ENCODE measurements at places on chromosomes 7 and 10.

DNA sequence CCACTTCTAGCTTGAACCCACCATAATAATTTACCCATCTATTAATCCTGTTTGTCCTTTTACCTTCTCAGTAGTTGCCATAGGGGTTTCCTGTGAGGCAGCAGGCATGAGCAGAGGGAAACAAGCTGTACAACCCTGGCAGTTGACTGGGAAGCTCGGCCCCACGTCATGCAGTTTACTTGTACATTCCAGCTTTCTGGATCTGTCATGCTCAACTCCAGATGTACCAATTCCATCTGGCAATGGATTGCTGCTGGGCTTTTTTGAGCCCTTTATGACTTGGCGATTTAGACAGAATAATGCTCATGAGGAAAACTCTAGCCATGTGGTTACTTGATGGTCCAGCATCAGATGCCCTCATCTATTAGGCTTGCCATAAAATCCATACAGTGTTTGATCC, 112.5 kb downstream of the GNAI1 start:
- no peak for DNase-seq

DNA sequence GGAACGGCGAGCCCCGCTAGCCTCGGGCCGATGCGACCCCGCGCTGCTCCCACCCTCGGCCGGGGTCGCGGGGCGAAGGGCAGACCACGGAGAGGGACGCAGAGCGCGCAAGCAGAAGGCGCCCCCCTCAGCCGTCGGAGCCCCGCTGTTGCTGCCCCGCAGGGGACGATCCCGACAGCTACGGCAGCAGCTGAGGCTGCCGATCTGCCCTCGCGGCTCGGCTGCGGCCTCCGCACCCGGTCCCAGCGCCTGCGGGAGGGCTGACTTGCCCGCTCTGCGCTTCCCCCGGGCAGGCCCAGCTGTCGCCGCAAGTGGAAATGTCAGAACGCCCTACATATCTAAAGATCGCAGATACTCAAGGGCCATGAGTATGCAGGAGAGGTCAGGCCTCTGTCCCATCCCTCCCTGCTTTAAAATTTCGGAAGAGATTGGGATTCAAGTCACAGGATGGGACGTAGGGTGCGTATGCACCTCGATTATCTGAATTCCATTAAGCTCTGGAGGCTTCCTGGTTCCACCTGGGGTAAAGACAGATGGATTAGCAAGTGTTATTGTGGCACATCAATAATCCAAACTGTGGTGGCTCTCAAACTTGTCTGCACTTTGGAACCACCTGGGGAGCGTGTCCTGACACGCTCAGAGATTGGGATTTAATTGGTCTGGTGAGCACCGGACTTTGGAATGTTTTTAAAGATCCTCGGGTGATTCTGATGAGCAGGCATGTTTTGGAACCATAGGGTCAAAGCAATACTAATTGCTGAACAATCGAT, at the start of gene CRPPA:
CRPPA (minus strand) TSS at position 206 of the 770 bp plus-strand sequence. CDS start 216 bp downstream, outside the sequence.
- DNase-seq = no peak

GRCh38 chr7:27160145-27160545, 3.7 kb upstream of the HOXA7 start:
- DNase-seq = no peak

DNA sequence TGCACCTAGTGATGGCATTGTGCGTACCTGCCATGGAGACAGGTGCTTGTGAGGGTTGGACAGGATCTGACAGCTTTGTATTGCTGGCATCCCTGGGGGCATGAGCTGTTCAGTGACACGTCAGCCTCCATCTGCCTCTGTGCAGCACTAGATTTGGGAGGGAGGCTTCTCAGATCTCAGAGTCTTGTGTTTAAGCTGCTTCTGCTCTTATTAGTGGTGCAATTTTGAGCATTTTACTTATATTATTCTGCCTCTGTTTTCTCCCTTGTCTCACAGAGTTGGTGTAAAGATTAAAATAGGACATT, 5.1 kb downstream of the ARHGAP22 start:
- DNase-seq = no peak

- no peak for DNase-seq
These were observed 6.4 kb downstream of the ETV1 start for GRCh38 chr7:13982940-13983677.

GRCh38 chr7:37363536-37364491, 84.8 kb downstream of the ELMO1 start:
- DNase-seq = no peak

GRCh38 chr10:110303681-110304080, 1.0 kb downstream of the SMNDC1 start:
- no peak for DNase-seq
